Astrocyte of the cerebellum (primary cell): ENCODE measurements at places on chromosomes 5 and 9.
A peak's percentile ranks its signal among the peaks of the same experiment; 100 is the strongest.

- DNase-seq: no peak
Observed at GRCh38 chr9:135971892-135972291, 10.7 kb upstream of the UBAC1 start.

GRCh38 chr5:15383469-15383868, 116.5 kb upstream of the FBXL7 start:
- no peak for DNase-seq

- DNase-seq: no peak
Observed at GRCh38 chr5:141703133-141703561, 21.1 kb upstream of the ARAP3 start.

GRCh38 chr9:9912459-9912858, 700.3 kb downstream of the PTPRD start:
- no peak for DNase-seq

GRCh38 chr5:160507221-160507721, 85.6 kb downstream of the PTTG1 start:
- DNase-seq: peak; percentile 49

DNA sequence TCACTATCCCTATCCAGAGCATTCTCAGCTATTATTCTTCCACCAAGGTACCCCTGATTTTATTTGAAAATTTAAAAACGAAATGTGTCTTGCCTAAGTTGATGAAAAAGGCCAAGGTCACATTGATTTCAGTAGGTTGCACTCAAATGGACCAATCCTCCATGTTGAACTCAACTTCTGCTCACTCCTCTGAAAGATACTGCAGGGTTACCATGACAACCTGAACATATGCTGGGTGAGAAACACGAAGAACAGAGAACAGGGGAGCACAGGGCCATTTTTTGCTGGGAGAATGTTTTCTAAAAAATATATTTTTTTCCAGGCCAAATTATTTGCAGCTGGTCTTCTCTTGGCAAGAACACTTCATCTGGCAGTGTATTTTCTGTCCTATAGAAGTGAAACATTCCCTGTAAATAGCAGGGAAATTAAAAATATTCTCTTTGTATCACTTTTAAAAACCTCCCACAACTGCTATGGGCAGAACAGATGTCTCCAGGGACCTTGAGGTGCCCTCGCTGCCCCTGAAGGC, 215.9 kb downstream of the NXNL2 start:
- no peak for DNase-seq

DNA sequence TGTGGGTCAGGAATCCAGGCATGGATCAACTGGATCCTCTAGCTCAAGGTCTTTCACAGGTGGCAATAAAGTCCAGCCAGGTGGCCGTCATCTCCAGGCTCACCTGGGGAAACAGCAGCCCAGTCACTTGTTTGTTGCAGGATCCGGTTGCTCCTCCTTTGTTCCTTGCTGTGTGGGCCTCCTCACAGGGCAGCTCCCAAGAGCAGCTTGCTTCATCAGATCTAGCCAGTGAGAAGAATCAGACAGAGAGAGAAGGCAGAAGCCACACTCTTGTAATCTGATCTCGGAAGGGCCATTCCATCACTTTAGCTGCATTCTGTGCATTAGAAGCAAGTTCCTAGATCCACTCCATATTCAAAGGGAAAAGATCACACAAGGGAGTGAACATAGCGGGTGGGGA, 3.2 kb upstream of the HSD17B3 start:
- DNase-seq: no peak

- no peak for DNase-seq
Observed at GRCh38 chr9:31699836-31700235, 684.6 kb upstream of the ACO1 start.

GRCh38 chr5:10374046-10375022, 20.8 kb downstream of the MARCHF6 start:
- DNase-seq: no peak

DNA sequence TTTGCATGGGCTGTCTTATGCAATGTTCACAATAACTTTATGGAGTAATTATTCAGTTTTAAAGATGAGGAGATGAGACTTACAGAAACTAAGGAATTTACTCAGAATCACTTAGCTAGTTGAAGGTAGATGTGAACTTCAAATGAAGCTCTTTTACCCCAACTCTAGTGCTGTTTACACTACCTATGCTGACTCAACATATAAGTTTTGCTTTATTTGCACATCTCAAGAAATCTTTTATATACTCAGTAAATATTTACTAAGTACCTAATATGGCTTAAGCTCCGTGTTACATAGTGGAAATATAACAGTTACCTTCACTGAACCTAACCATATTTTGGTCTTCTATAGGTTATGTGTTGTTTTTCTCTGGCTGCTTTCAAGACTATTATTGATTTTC, 293.2 kb downstream of the ANXA1 start:
- no peak for DNase-seq

GRCh38 chr5:96302174-96302738, 130.8 kb downstream of the PCSK1 start:
- no peak for DNase-seq

GRCh38 chr9:128190516-128191405, 611 bp downstream of the CIZ1 start:
- no peak for DNase-seq

DNA sequence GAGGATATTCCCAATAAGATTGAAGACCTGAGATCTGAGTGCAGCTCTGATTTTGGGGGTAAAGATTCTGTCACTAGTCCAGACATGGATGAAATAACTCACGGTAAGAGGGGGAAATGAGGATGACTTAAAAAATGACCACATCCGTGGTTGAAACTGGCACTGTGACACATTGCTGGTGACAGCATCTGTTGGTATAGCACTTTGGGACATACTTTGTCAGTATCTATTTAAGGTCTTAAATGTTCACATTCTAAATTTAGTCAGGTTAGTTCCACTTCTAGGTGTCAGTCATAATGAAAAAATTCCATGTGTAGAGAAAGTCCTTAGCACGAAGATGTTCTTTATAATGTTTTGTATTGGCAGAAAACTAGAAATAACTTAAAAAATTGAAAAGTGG, 70.9 kb downstream of the GAPVD1 start:
- DNase-seq: no peak

- DNase-seq: no peak
Observed at GRCh38 chr5:43608406-43608805, 5.4 kb downstream of the NNT start.

DNA sequence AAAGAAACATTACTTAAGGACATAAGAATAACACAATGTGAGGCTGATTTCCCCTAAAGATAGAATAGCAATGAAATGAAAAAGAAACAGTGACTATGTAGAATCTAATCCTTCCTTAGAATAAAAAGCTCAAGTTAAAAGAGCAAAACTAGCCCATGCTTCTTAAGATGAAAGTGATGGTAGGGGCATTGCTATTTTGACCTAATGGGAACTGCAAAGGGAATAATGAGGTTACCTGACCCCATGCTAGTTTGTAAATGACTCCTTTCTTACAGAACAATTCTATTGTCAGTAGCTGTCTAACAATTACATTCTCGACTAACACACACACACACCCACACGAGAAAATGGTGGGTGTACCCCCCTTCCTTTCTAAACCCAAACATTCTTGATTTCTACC, 575.8 kb downstream of the CSNK1G3 start:
- no peak for DNase-seq

- no peak for DNase-seq
Observed at GRCh38 chr9:28782630-28783029, 1209.3 kb upstream of the C9orf72 start.

GRCh38 chr5:128927644-128928043, 37.6 kb upstream of the SLC27A6 start:
- no peak for DNase-seq

DNA sequence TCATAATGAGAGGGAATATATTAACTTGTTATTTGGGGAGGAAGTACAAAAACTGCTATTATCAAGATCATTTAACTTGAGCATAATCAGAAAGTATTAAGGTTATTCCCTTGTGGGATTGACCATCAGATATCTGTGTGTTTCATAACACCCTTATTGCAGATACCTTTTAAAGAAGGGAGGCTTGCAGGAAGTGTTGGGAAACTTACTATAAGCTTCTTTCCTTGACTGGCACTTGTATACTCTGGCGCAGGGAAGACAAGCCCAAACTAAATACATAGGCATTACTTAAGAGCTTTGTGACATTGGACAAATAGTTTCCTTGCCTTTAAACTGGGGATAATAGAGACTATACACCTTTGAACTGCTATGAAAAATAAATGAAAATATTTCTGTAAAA, 50.9 kb downstream of the PIK3R1 start:
- DNase-seq: no peak

DNA sequence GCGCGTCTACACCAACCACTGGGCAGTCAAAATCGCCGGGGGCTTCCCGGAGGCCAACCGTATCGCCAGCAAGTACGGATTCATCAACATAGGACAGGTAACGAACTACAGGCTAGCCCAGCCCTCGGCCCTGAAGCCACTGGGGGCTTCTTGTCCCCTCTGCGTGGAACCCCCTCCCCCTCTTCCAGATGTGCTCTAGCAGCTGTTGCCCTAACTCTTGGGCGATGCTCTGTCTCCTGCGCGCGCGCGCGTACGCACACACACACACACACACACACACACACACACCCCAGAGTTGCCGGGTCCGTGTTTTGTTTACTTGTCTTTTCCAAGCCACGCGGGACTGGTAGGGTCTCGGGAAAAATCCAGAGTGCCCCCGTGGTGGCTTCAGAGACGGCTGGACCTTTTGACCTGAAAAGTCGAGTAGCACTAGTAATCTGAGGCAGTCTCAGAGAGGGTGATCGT, 836 bp downstream of the PCSK5 start:
- DNase-seq: no peak
